ENCODE measurements at places on chromosomes 1 and 21.

- DNase-seq: no peak
These were observed 40.6 kb downstream of the NTNG1 start for GRCh38 chr1:107181253-107181969.

DNA sequence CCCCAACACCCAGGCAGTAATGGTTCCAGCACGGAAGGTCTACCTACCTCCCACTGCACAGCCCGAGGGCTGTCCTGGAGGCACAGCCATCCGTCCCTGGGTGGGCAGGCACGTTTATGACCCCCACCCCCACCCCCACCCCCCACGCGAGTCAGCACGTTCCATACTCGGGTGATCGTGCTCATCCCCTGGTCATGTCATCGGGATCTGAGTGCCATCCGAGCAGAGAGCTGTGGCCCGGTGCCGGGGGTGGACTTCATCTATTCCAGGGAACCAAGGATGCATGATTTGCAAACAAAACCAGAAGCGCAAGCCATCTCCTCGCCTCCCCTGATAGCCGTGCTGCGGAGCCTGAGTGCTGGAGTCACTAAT lies 1.1 kb downstream of the TSPEAR start:
- DNase-seq: no peak

- no peak for DNase-seq
These were observed 595.3 kb downstream of the PTPRU start for GRCh38 chr1:29831500-29832117.

DNA sequence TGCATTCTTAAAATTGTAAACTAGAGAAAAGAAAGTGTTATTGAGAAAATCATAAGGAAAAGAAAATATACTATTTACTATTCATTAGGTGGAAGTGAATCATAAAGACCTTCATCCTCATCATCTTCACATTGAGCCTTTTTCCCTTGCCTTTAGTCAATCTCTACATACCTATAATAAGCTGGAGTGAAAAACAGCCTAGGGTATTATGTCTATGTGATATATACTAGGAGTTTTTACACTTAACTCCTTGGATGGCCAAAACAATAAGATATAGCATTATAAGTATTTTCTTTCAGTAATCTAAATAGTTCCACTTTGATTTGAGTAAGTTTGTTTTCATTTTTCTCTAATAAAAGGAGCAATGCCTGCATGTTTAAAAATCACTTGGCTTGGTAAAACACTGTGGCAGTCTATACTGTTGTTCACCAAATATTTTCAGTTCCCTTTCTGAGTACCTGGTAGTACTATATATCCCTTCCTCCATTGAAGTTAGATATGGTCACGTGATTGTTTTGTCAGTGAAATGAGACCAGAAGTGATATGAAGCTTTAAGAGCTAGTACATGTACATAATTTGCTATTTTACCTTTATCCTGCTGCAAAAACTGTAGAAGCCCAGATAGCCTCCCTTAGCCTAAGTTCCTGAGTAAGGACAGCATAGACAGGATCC lies 78.3 kb downstream of the CLEC20A start:
- no peak for DNase-seq

DNA sequence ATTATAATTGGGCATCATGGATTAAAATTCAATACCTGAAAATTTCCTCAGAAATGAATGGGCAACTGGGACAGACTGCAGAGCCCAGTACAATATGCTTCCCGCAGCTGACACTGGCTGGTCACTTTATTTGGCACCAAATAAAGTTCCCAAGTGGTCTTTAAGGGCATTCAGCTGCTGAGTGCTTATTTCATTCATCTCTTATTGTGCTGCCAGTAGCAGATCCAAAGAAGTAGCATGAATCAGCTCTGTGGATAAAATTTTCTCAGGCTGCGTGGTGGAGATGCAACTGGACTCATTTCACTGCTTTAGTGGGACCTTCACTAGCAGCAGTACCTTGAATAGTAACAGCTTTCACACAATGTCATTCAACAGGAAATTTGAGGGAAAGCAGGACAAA lies 226.3 kb upstream of the ADGRL2 start:
- DNase-seq: no peak

DNA sequence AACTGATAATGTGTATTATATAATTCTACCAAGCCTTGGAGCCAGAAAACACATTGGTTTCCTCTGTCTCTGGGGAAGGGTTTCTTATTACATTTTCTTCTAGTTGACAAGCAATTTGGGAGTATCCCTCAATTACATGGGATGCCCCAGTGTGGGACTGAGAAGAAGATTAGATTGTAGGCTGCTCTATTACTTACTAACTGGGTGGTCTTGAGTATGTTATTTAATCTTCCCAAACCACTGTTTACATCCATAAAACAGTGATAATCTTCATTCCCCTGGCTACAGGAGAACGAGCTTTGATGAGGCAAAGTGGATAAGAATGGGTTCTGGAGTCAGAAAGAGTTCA lies 105.8 kb downstream of the TSEN15 start:
- no peak for DNase-seq

- DNase-seq: no peak
These were observed 75.2 kb downstream of the MPZL1 start for GRCh38 chr1:167797015-167797414.

DNA sequence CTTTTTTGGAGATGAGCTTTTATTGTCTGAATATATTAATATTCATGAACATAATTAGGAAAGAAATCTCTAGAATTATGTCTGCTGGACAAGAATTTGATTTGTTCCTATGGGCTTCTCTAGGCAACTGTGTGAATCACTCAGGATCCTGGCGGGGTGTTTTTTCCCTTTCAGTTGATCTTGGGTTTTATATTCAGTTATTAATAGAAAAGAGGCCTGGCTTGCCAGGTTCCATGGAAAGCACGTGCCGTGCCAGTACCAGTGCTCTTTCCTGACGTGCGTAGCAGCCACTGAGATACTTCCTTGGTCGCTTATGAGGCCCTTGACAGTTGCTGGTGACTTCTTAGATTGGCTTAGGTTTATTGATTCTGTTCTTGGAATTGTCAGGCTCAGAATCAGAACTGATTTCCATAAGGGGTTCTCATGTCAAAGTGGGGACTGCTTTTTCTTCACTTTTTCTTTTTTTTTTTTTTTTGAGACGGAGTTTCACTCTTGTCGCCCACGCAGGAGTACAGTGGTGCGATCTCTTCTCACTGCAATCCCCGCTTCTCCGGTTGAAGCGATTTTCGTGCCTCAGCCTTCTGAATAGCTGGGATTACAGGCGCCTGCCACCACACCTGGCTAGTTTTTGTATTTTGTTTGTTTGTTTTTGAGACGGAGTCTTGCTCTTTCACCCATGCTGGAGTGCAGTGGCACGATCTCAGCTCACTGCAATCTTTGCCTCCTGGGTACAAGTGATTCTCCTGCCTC lies 48.7 kb upstream of the KIF1B start:
- no peak for DNase-seq

DNA sequence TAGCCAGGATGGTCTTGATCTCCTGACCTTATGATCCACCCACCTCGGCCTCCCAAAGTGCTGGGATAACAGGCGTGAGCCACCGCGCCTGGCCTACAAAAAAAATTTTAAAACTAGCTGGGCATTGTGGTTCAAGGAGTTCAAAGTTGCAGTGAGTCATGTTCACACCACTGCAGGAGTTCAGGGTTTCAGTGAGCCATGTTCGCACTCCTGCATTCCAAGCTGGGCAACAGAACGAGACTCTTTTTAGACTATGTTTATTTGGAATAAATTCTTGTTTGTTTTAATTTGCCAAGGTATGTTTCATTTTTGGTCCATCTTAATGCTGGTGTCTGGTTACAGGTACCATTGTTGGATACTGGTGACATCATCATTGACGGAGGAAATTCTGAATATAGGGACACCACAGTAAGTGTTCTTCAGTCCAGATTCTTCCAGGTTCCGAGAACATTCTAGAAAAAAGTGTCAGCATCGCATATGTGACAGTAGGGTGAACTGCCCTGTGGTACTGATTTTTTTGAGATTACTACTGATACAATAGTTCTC lies 3.9 kb downstream of the PGD start:
- no peak for DNase-seq

DNA sequence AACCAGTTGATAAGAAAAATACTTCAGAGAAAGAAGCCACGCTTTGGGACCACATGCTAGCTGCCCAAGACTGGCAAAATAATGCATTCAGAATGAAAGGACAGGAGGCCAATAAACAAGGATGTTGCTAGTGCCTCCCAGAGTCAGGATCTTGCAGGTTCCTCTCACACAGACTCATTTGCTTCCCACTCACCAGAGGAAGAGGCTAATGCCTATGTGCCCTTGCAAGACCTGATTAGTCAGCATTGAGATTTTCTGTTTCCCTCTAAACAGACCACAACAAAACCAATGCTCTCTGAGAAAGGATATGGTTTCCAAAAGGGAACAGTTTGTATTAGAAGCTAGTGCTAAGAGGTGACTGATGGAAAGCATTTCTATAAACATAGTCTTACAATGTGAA lies 85.7 kb downstream of the NRDC start:
- no peak for DNase-seq
